Placental pericyte (primary cell): ENCODE measurements at places on chromosomes 7 and 10. TPM values are rescaled to one million over a fixed set of nuclear protein-coding genes. Genes with fewer than 3 reads are reported as not detected.

UBE2H gene
- 42.2 and 72.9 TPM in 2 replicates for total RNA-seq

GLI3 gene
- 5.9 and 8.2 TPM in 2 replicates for total RNA-seq

CEP55 gene
- total RNA-seq, result 1.3 and 55.1 TPM in 2 replicates

GIMAP4 gene
- total RNA-seq, result 0.14 TPM in 1 of 2 replicates, not detected in the other

CPED1 gene
- 45.3 and 143 TPM in 2 replicates for total RNA-seq

PDAP1 gene
- total RNA-seq, result 42.1 and 74.0 TPM in 2 replicates

SORCS3 gene
- not detected in 2 replicates for total RNA-seq

SPOCK2 gene
- total RNA-seq, result under 0.01 and 0.44 TPM in 2 replicates

AGBL3 gene
- total RNA-seq, result 0.22 and 0.72 TPM in 2 replicates

POLR2J2 gene
- 3.9 and 7.7 TPM in 2 replicates for total RNA-seq

SLC18A2 gene
- not detected in 2 replicates for total RNA-seq

BMPER gene
- 16.6 and 24.5 TPM in 2 replicates for total RNA-seq
